ENCODE measurements at places on chromosomes 4 and X.

- DNase-seq: no peak
These were observed 140.7 kb downstream of the TMEM164 start for GRCh38 chrX:110143454-110144210.

DNA sequence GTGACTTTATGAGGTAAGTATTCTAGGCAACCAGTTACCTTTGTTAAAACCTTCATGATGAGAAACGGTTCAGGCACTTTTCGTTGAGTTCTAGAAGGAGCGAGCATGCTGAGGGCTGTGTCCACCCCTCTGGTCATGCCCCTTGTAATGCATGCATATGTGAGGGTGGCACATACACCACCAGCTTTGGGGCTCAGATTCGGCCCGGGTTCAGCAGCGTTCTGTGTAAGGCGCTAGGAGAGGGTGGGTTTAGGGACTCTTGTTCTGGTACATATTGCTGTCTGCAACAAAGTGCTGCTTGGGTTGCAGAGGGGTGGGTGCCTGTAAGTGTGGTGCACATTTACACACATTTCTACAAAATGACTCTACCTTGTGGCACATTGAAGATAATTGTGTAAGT, 54.5 kb downstream of the NOP14 start:
- no peak for DNase-seq

DNA sequence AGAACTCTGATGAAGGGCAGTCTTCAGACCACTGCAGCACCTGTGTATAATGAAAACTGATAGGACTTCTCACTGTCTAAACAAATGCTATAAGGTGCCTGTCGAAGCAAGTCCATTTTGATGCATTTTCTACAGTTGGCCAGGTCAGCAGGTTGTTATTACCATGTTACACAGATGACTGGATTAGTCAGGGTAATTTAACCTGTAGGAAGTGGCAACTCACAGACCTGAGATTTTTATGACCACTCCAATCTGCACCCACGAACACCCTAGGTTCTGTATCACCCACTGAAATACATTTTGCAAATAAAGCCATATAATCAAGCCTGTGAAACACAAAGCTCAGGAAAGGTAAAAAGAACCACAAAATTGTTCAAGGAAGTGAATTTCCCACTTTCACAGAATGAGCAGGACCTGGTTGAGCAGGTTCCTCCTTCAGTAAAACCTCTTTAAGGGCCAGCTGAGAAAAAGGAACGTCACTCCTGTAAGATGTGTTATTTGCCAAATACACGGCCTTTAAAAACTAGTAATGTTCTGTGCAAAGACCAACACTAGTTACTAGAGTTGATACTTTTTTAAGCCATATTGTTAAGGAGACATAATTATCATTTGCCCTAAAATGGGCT, 12.7 kb downstream of the MAML3 start:
- DNase-seq: no peak

GRCh38 chr4:182886205-182886604, 31.0 kb downstream of the DCTD start:
- no peak for DNase-seq
